ENCODE measurements at places on chromosomes 1 and 21.

DNA sequence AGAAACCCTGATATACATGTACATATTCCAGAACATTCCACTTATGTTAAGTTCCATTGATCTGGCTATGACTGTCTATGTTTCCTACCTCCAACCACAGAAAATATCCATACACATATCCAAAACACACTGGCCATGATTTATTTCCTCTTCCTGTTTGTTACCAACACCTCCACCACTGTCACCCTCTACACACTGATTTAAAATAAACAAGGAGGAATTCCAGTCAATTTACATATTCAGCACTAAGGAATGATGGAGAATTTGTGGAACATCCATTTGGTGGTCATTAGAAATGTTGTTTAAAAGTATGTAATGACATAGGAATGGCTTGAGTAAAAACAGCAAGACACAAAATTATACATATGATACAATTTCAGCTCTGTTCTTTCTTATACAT is 5.5 kb upstream of the STX6 start:
- DNase-seq = no peak

GRCh38 chr1:2468041-2468472 is 8.0 kb upstream of the PLCH2 start:
- no peak for DNase-seq

- DNase-seq = no peak
These were observed 58.3 kb upstream of the LYST start for GRCh38 chr1:235925016-235925415.

GRCh38 chr1:15283526-15283925 is 36.5 kb downstream of the FHAD1 start:
- no peak for DNase-seq

DNA sequence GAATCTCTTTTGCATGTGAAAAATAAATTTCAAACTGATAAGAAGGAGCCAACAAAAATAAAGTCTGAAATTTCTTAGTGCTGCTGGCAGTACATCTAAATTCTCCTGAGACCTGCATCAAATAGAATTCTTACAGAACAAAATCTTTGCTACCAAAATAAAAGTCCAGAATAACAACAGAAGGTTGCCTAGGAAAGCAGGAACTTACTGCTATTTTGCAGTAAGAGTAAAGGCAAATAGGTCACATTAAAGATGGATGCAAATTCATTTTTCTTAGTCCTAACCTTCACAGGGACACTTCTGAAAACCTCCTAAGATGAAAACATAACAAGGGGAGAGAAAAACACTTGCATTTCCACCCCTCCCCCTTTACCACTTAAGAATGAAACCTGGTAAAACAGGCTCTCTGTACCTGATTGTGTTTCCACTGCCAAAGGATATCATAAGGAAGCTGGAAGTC is 59.0 kb downstream of the RUSC1 start:
- DNase-seq = no peak
